ENCODE measurements at places on chromosomes 11 and 22.

- H3K4me1 ChIP-seq, result peaks cover 7% of the 10 kb centered on the region
- no peak overlapping the region for H3K27ac ChIP-seq
- no peak for DNase-seq
- H3K36me3 ChIP-seq, result no peaks in the 10 kb centered on the region
- H3K27me3 ChIP-seq, result no peaks in the 10 kb centered on the region
- no peak overlapping the region for H3K4me3 ChIP-seq
Measured at GRCh38 chr11:77080643-77081210, 14.0 kb downstream of the CAPN5 start.

- H3K27me3 ChIP-seq, result no peaks in the 10 kb centered on the region
- no peak for DNase-seq
- H3K4me3 ChIP-seq, result peak overlapping the region; percentile 97
- no peaks in the 10 kb centered on the region for H3K36me3 ChIP-seq
- peak overlapping the region; percentile 88 for H3K27ac ChIP-seq
- peaks cover 92% of the 10 kb centered on the region for H3K4me1 ChIP-seq
Measured at GRCh38 chr11:35146711-35147110, 7.7 kb downstream of the CD44 start.

DNA sequence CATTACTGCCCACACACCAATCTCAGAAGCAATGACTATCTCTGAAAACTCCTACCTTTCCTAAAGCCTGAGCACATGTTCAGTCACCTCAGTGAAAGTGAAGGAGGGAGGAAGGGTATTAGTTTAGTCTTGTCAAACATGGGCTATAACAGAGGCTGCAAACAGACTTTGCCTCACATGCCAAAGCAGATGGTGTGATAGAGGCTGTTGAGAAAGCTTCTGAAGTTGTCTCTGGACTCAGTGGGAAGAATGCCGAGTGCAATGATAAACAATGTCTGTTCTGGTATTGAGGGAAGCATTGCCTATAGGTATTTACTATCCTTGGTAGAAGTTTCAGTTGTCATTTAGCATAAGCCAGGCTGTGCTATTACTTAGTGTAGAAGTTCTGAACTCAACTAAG lies 314.5 kb upstream of the CCDC90B start:
- H3K27ac ChIP-seq, result no peak overlapping the region
- no peaks in the 10 kb centered on the region for H3K4me1 ChIP-seq
- no peaks in the 10 kb centered on the region for H3K27me3 ChIP-seq
- no peak for DNase-seq
- no peak overlapping the region for H3K4me3 ChIP-seq
- H3K36me3 ChIP-seq, result no peaks in the 10 kb centered on the region

- H3K4me3 ChIP-seq, result no peak overlapping the region
- no peaks in the 10 kb centered on the region for H3K36me3 ChIP-seq
- no peak for DNase-seq
- H3K27ac ChIP-seq, result no peak overlapping the region
Measured at GRCh38 chr22:40056559-40056958, 61.8 kb downstream of the FAM83F start.

DNA sequence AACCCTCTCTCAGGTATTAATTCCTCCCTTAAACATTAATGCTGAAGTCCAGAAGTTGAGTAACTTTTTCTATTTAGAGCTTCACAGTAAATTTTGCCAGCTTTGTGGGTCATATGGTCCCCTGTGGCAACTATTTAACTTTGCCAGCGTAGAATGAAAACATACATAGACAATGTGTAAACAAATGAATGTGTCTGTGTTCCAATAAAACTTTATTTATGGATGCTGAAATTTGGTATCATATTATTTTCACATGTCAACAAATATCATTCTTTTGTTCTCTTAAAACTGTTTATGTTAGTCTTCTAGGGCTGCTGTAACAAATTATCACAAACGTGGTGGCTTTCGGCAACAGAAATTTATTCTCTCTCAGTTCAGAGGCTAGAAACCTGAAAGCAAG lies 85.1 kb downstream of the TMEM135 start:
- H3K27me3 ChIP-seq, result no peaks in the 10 kb centered on the region
- no peak overlapping the region for H3K4me3 ChIP-seq
- H3K27ac ChIP-seq, result no peak overlapping the region
- no peaks in the 10 kb centered on the region for H3K36me3 ChIP-seq

GRCh38 chr11:14420223-14420622 lies 61.2 kb upstream of the RRAS2 start:
- no peak overlapping the region for H3K27ac ChIP-seq
- no peak overlapping the region for H3K4me3 ChIP-seq
- H3K4me1 ChIP-seq, result peaks cover 15% of the 10 kb centered on the region

DNA sequence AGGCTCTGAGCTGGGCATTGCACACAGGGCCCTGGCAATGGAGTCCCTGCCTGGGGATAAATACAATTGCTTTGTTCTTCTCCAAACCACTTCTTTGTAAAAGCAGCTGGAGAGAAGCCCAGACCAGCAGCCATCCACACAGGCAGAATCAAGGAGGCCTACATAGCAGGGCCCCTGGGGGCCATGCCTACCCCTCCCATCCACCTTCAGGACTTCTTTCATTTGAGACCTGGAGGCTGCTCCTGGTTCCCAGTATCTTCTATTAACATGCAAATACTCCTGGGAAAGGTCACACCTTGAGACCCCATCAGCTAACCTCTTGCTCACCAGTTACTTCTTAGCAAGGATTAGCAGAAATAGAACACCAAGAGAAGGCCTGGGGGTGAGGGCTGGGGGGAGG lies 511.1 kb downstream of the SOX6 start:
- no peaks in the 10 kb centered on the region for H3K36me3 ChIP-seq
- no peak for DNase-seq
- H3K27ac ChIP-seq, result no peak overlapping the region
- H3K27me3 ChIP-seq, result no peaks in the 10 kb centered on the region

DNA sequence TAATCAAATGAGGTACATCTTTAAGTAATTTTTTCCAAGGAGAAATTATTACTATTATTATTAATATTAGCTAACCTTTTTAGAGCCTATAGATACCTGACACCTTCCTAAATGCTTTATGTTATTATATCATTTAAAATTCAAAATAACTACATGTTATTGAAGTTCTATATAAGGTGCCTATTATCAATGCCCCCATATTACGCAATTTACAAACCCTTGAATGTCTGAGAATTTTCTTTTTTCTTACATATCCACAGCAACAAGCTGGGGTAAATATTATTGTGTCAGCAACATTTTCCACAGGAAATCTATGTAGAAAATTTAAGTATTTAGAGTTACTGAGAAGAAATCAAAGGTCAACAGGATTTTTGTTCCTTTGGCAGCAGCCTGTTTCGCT lies 327.3 kb downstream of the NXPE2 start:
- H3K4me3 ChIP-seq, result no peak overlapping the region
- H3K27me3 ChIP-seq, result no peaks in the 10 kb centered on the region
- DNase-seq, result no peak
- H3K4me1 ChIP-seq, result no peaks in the 10 kb centered on the region
- H3K36me3 ChIP-seq, result no peaks in the 10 kb centered on the region
- no peak overlapping the region for H3K27ac ChIP-seq

DNA sequence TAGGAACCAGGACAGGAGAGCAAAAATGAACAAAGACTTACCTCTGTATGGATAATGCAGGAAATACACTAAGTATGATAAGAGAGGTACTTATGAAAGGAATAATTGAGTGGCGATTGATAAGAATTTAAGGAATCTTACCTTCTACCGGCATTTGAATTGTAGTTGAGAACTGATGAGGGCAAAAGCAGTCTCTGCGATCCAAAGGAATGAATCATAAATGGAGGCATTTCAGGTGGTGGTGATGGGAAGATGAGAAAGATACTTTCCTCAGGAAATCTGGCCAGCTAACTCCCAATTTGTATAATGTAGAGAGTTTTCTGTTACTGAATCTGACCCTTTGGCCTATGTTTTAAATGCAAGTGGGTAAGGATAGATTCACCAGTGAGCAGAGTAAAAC lies 71.9 kb upstream of the C11orf87 start:
- H3K27me3 ChIP-seq, result no peaks in the 10 kb centered on the region
- H3K4me3 ChIP-seq, result no peak overlapping the region
- DNase-seq, result no peak
- no peaks in the 10 kb centered on the region for H3K36me3 ChIP-seq
- H3K4me1 ChIP-seq, result no peaks in the 10 kb centered on the region

- H3K4me3 ChIP-seq, result no peak overlapping the region
- no peaks in the 10 kb centered on the region for H3K36me3 ChIP-seq
- no peaks in the 10 kb centered on the region for H3K4me1 ChIP-seq
Measured at GRCh38 chr22:32631507-32632255, 157.1 kb downstream of the FBXO7 start.

GRCh38 chr11:92226331-92227229 lies 2.0 kb downstream of the FAT3 start:
- H3K36me3 ChIP-seq, result no peaks in the 10 kb centered on the region
- DNase-seq, result no peak
- no peak overlapping the region for H3K4me3 ChIP-seq

- DNase-seq, result no peak
- no peaks in the 10 kb centered on the region for H3K27me3 ChIP-seq
- H3K4me3 ChIP-seq, result no peak overlapping the region
- H3K36me3 ChIP-seq, result no peaks in the 10 kb centered on the region
- H3K27ac ChIP-seq, result no peak overlapping the region
Measured at GRCh38 chr11:69810289-69811118, 8.7 kb downstream of the FGF3 start.

GRCh38 chr11:35990816-35991215 lies 47.0 kb downstream of the LDLRAD3 start:
- no peak overlapping the region for H3K4me3 ChIP-seq
- H3K4me1 ChIP-seq, result no peaks in the 10 kb centered on the region
- no peaks in the 10 kb centered on the region for H3K36me3 ChIP-seq
- no peak overlapping the region for H3K27ac ChIP-seq
- DNase-seq, result no peak

DNA sequence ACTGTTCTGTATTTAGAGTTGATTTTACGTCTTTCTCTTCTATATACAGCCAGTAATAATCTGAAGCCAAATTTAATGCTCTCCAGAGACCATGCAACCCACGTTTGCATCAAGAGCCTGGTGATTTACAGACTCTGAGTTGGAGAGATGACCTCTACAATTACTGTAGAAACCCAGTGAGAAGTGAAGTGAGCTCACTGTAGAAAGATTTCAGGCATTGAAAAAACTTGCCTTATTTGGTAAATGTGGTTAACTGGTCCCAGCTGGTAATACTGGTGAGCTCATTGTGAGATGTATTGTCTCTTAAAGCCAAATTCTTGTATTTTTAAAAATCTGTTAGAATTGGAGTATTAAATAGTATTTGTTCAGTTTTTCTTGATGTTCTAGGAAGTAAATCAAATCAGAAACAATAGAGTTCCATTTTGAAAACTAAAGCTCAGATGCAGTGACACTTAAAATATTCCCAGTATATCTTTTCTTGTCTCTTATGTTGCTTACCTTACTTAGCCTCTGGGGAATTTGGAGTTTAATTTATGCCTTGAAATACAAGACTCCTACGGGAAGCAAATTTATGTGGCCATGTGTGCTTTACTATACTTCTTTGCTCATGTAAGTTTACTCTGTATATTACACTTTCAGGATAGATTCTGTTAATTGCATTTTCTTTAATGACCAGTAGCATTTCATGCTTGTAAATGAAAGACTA lies 189.9 kb downstream of the ARHGAP42 start:
- no peaks in the 10 kb centered on the region for H3K27me3 ChIP-seq
- no peak overlapping the region for H3K4me3 ChIP-seq
- no peak overlapping the region for H3K27ac ChIP-seq
- DNase-seq, result no peak
- no peaks in the 10 kb centered on the region for H3K36me3 ChIP-seq

- H3K4me3 ChIP-seq, result no peak overlapping the region
- H3K27me3 ChIP-seq, result no peaks in the 10 kb centered on the region
- no peak for DNase-seq
- no peak overlapping the region for H3K27ac ChIP-seq
- H3K36me3 ChIP-seq, result no peaks in the 10 kb centered on the region
Measured at GRCh38 chr22:46482056-46482675, 55.3 kb downstream of the CELSR1 start.

GRCh38 chr11:59842316-59842715 lies 3.0 kb downstream of the CBLIF start:
- H3K27ac ChIP-seq, result no peak overlapping the region
- no peaks in the 10 kb centered on the region for H3K27me3 ChIP-seq
- no peaks in the 10 kb centered on the region for H3K36me3 ChIP-seq
- H3K4me1 ChIP-seq, result no peaks in the 10 kb centered on the region
- no peak overlapping the region for H3K4me3 ChIP-seq

DNA sequence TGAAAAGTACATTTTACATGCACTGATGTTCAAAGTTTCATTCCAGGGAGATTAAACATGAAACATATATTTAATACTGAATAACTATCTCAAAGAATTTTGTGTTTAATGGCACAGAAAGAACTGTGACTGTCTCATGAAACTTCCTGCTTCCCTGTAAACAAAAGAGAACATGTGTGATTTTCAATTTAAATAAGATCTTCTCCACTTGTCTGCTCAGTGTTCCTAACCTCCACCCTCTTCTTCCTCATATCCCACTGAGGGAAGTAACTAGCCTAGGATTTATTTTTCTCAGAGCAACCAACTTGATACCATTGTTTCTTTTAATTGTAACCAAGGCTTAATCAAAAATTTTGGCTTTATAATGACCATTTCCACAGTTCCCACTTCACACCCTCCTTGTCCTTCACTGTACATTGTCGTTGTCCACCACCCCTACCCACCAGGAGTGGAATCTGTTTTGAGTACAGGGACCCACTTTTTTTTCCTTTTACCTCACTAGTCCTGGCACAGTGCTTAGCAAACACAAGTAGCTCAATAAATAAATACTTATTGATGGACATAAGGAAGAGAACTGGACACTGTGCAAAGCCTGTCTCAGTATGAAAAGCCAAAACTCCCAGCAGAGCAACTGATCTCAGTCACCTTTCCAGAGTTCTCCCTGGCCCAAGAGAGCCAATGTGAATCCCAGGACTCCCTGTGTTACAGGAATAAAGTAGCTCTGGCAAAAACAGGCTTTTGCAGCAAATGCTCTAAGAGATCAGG lies 4.2 kb downstream of the CPSF7 start:
- DNase-seq, result no peak
- H3K4me3 ChIP-seq, result no peak overlapping the region
- H3K27ac ChIP-seq, result peak overlapping the region; percentile 25
- peaks cover 30% of the 10 kb centered on the region for H3K4me1 ChIP-seq
- no peaks in the 10 kb centered on the region for H3K27me3 ChIP-seq

- no peaks in the 10 kb centered on the region for H3K4me1 ChIP-seq
- no peak overlapping the region for H3K27ac ChIP-seq
- no peak for DNase-seq
- no peaks in the 10 kb centered on the region for H3K36me3 ChIP-seq
- H3K4me3 ChIP-seq, result no peak overlapping the region
Measured at GRCh38 chr22:46113110-46113909, 37.0 kb upstream of the PPARA start.

GRCh38 chr11:77372726-77373125 lies 71.2 kb upstream of the GDPD4 start:
- no peaks in the 10 kb centered on the region for H3K27me3 ChIP-seq
- DNase-seq, result no peak
- no peaks in the 10 kb centered on the region for H3K4me1 ChIP-seq
- H3K27ac ChIP-seq, result no peak overlapping the region
- H3K36me3 ChIP-seq, result no peaks in the 10 kb centered on the region

GRCh38 chr11:12674936-12675696 lies 895 bp downstream of the TEAD1 start:
- peaks cover 5% of the 10 kb centered on the region for H3K4me1 ChIP-seq
- H3K4me3 ChIP-seq, result no peak overlapping the region
- H3K27ac ChIP-seq, result no peak overlapping the region
- peak; percentile 20 for DNase-seq

GRCh38 chr22:40654522-40655167 lies 18.1 kb upstream of the MRTFA start:
- H3K27ac ChIP-seq, result no peak overlapping the region
- no peaks in the 10 kb centered on the region for H3K36me3 ChIP-seq
- H3K4me1 ChIP-seq, result no peaks in the 10 kb centered on the region
- H3K4me3 ChIP-seq, result no peak overlapping the region
